CD4-positive, alpha-beta T cell (primary cell): ENCODE measurements at places on chromosomes 7 and 10. TPM values are rescaled to one million over a fixed set of nuclear protein-coding genes. Genes with fewer than 3 reads are reported as not detected.

DNA sequence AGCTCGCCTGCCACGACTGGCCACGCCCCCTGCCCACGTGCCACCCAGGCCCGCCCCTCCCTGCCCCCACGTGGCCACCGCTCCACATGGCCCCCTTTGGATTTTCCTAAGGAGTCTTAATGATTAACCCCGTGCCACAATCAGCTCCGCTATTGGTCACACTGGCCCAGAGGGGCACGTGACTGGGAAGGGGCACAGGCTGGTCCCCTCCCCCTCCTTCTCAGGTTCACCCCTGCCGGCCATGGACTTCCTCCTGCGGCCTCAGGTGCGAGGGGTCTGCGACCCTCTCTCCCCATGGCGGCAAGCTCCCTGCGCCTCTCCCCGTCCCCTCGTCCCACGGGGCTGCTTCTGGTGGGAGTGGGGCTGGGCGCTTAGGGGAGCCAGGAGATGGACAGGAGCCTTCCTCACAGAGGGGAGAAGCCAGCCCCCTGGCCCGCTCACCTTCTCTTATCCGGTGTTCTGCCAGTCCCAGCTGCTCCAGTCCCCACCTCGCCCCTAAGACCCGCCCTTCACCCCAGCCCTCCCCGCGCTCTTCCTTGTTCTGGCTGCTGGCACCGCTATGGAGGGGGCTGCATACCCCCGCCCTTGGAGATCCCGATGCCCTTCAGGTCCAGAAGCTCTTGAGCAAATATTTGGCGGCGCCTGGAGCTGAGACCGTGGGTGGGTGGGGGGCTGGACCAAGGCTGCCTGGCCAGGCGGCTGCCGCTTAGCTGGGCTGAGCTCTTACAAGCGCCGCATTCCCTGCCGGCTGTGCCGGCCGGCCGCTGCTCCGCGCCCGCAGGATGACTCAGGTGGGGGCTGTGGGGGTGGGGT, 3.2 kb downstream of the SLC4A2 start:
- no peak for DNase-seq

DNA sequence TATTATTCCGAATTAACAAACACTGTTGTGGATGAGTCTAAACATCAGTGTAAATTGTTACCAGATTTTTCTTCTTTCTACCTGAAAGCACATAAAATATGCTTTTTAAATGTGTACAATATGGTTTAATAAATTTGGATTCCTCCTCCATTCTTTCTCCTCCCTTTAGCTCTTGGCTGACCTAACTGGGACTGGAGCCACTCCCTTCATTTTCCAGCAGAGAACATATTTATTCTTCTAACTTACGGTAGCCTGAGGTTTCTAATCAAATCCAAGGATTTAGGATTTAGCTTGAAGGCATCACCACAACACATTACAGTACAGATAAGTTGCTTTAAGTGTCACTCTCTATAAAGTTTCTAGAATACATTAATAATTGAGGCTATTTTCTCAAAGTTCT, 88.2 kb upstream of the SEMA3C start:
- no peak for DNase-seq

GRCh38 chr10:57654856-57655255, 612.8 kb downstream of the IPMK start:
- no peak for DNase-seq

AKR1C4 gene
- not detected for total RNA-seq
